ENCODE measurements at places on chromosomes 6 and 20. TPM values are rescaled to one million over a fixed set of nuclear protein-coding genes. Genes with fewer than 3 reads are reported as not detected.

The PGC gene
- total RNA-seq: not detected

The VGLL2 gene
- not detected for total RNA-seq

The DOK5 gene
- 350 TPM for total RNA-seq

The RAB44 gene
- total RNA-seq: not detected

The KIF25 gene
- not detected for total RNA-seq

The NNAT gene
- 251 TPM for total RNA-seq

DNA sequence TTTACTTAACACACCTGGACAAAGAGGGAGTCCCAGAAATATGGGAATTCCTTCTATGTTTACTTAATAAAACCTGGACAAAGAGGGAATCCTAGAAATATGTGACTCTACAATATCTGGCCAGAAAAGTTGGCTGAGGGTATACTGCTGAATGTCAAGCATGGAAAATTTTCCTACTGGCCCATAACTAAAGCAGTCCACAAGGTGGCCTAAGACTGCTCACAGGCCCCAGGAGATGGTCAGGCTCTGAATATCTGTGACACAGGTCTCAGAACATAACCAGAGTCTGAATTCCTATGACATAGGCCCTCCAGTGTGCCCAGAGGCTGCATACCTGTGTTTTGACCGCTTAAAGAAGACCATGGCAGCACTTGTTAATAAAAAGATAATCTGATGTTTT is 578.2 kb upstream of the NRSN1 start:
- DNase-seq: no peak

DNA sequence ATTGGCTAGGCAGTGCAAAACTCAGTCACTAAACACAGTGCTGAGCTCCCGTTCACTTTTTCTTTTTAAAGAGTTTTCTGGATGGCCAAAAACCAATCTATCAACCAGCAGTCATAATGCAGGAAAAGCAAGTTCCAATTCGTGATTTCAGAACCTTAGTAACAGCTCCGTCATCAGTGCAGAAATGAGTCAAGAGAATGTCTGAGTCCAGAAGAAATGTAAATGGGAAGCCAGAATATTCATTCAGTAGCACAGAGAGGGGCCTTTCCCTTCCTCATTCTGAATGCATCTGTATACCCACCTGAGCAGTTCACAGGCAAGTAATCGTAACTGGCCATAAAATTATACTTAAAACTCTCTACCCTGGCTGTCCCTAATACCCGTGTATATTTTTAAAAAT is 20.4 kb downstream of the HUS1B start:
- DNase-seq: no peak

- DNase-seq: no peak
Observed at GRCh38 chr6:116011520-116011919, 49.2 kb downstream of the FRK start.

DNA sequence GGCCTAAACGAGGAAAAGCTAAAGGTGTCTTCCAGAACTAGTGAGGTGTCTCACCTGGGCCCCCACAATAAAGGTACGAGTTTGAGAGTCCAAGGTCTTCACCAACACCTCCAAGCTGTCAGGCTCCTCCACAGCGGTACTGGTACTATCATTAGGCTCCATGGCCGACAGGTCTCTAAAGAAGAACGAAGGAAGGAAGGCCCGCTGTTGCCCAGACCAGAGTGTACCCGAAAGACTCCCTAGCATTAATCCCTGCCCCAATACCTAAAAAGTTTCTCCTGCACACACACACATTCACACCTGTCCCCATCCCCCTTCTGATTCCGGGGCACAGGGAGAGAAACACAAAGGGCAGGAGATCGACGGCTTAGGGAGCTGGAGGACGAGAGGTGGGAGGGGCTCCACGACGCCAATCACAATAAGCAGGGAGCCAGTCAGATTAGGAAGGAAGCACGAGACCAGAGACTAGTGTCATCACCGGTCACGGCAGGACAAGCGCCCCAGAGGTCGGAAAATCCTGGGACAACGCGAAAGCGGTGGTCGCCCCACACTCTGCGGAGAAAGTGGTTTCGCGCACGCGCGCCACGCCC is 764 bp downstream of the BAG6 start:
- peak; percentile 64 for DNase-seq

DNA sequence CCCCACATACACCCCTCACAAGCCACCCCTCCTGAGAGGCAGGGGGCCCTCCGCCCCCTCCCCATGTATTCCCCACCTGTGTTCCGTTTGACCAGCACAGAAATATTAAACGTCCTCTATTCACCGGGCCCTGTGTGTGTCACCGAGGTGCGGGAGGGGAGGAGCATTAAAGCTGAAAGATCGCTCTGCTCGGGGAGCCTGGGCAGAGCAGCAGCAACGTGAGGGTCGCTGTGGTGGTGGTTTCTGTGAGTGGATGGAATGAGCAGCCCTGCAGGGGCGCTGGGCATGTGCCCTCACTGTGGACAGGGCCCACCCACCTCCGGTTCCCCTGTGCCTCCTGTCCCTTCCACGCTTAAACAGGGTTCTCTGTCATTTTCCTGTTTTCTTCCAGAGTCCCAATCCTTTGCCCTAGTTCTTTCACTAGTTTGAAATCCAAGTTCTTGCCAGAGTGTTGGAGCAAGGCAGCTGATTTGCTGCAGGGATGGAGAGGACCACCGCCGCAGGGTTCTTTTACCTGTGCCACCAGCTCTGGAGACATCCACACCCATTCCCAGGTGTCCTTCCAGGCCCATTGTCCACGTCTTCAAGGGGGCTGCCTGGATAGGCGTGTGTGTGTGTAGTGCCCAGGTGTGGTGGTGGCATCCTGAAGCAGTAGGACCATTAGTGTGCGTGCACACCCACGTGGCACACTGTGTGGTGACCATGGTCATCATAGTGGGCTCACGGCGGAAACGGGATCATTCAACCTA is 37.6 kb upstream of the MDFI start:
- DNase-seq: no peak

- no peak for DNase-seq
Observed at GRCh38 chr6:52116605-52116948, 29.2 kb upstream of the PKHD1 start.

GRCh38 chr6:113967777-113968176 is 3.2 kb downstream of the HDAC2 start:
- no peak for DNase-seq
